CD4-positive, alpha-beta memory T cell (primary cell): ENCODE measurements at places on chromosomes 12 and 14. TPM values are rescaled to one million over a fixed set of nuclear protein-coding genes. Genes with fewer than 3 reads are reported as not detected.

GRCh38 chr14:91323671-91324605 lies 79.4 kb upstream of the GPR68 start:
- peaks cover 83% of the 10 kb centered on the region for H3K4me1 ChIP-seq
- H3K27ac ChIP-seq: peak overlapping the region; percentile 90
- no peak overlapping the region for H3K4me3 ChIP-seq
- H3K27me3 ChIP-seq: no peaks in the 10 kb centered on the region

GRCh38 chr14:46053221-46053620 lies 598.4 kb downstream of the RPL10L start:
- H3K4me1 ChIP-seq: no peaks in the 10 kb centered on the region
- no peaks in the 10 kb centered on the region for H3K36me3 ChIP-seq
- no peaks in the 10 kb centered on the region for H3K27me3 ChIP-seq
- H3K4me3 ChIP-seq: no peak overlapping the region
- DNase-seq: no peak
- no peak overlapping the region for H3K27ac ChIP-seq

DNA sequence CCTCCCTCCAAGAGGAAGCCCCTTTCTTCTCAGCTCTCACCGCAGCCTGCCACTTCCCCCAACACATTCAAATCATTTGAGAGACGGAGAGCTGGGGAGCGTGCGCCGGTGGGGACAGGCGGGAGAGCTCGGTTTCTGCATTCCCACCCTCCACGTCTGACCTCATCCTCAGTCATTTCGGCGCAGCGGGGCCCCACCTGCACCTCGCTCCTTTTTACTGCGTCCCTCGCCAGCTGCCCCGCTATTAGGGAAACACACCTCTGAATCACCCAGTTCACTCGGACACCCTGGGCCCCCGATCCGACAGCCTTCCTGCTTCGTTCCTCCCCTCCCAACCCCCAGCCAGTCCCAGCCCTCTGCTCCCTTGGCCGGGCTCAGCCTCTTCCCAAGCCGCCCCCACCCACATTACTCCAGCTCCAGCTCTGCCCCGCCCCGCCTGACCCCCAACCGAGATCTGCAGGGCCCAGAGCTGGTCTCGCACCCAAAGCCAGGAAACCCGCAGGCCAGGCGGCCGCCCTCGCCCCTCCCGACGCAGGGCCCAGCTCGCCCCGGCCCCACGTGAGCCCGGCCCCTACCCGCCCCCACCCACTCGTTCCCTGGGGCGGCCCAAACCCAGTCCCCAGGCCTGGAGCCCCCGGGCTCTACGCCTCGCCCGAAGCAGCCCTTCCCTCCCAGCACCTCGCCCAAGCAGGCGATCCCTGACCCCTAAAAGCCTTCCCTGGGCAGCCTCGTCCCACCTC lies 783 bp downstream of the CORO1C start:
- H3K4me3 ChIP-seq: peak overlapping the region; percentile 37
- peak; percentile 10 for DNase-seq
- peak overlapping the region; percentile 69 for H3K27ac ChIP-seq
- H3K27me3 ChIP-seq: no peaks in the 10 kb centered on the region
- peaks cover 5% of the 10 kb centered on the region for H3K4me1 ChIP-seq

GRCh38 chr12:15244926-15245325 lies 23.7 kb upstream of the RERG start:
- H3K4me1 ChIP-seq: no peaks in the 10 kb centered on the region
- DNase-seq: no peak
- no peak overlapping the region for H3K27ac ChIP-seq

DNA sequence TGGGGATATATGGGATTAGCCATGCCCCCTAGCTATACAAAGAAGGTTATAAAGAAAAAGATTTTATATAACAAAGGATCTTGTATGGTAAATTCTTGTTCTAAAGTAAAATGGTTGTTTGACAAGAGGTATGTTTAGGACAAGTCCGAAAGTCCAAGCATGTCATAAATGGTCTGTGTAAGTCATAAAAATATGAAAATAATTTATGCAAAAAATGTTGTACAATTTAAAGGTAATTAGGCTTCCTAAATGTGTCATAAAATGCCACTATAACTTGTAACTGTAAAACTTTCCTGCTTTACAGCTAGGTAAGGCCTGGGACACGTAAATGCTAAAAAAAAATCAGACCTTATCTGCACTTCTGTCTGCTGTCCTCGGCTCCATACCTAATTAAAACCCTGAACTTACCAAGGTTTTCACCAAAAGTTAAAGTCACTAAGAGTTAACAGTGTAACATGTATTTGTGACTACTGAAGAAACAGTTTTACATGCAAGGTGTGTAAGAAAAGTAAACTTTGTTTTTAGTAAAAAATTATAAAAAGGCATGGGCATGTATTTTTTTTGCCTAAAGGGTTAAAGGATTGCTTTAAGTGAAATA lies 110.0 kb upstream of the RESF1 start:
- H3K4me1 ChIP-seq: no peaks in the 10 kb centered on the region
- no peak for DNase-seq
- H3K36me3 ChIP-seq: no peaks in the 10 kb centered on the region

DNA sequence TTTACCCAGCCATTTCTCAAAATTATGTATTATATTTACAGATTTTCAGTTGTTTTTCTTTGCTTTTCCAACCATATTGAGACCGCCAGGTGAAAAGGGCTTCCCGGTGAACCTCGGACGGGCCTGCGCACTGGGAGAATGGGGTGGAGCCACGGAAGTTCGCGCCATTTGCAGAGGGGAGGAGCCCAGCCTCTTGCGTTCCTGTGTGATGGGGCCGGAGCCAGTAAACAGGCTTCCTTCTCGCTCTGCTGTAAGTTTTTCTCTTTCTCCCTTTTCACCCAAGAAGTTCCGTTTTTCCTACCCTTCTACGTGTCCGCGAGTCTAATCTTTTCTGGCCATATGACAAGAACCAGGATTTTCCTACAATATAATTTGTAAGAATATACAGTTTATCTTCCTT lies 1108.8 kb upstream of the SEL1L start:
- DNase-seq: no peak
- no peaks in the 10 kb centered on the region for H3K27me3 ChIP-seq
- H3K4me1 ChIP-seq: no peaks in the 10 kb centered on the region
- no peak overlapping the region for H3K4me3 ChIP-seq

DNA sequence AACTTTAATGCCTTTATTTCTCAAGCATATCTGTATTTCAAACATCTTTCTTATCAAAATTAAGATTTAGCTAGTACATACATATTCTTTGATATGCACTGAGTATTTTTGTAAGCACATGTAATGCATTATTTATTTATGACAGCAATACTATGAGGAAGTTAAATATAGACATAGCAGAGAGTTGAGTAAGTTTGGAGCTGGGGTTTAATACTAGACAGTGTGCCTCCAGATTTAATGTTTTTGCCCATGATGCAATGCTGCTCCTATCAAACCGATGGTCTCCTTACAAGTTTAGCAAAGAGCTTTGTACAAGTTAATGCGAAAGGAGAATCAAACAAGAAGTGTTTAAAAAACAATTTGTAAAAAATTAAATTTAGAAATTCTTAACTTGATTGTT lies 826.6 kb upstream of the MGAT4C start:
- no peak for DNase-seq
- H3K4me3 ChIP-seq: no peak overlapping the region
- H3K27ac ChIP-seq: no peak overlapping the region
- H3K27me3 ChIP-seq: no peaks in the 10 kb centered on the region

GRCh38 chr14:101476916-101477553 lies 84.3 kb upstream of the DIO3 start:
- no peaks in the 10 kb centered on the region for H3K27me3 ChIP-seq
- no peak overlapping the region for H3K4me3 ChIP-seq
- no peaks in the 10 kb centered on the region for H3K4me1 ChIP-seq
- no peak for DNase-seq

GRCh38 chr14:74892745-74893144 lies 11.0 kb downstream of the DLST start:
- DNase-seq: no peak
- no peak overlapping the region for H3K4me3 ChIP-seq
- peaks cover 79% of the 10 kb centered on the region for H3K36me3 ChIP-seq
- no peaks in the 10 kb centered on the region for H3K27me3 ChIP-seq

- no peaks in the 10 kb centered on the region for H3K4me1 ChIP-seq
- no peak overlapping the region for H3K4me3 ChIP-seq
- no peaks in the 10 kb centered on the region for H3K36me3 ChIP-seq
- no peak overlapping the region for H3K27ac ChIP-seq
- peak; percentile 69 for DNase-seq
Measured at GRCh38 chr12:48165089-48165981, 8.0 kb upstream of the ASB8 start.

GRCh38 chr12:82873951-82874350 lies 187.2 kb downstream of the TMTC2 start:
- H3K27me3 ChIP-seq: no peaks in the 10 kb centered on the region
- no peaks in the 10 kb centered on the region for H3K4me1 ChIP-seq
- H3K27ac ChIP-seq: no peak overlapping the region
- DNase-seq: no peak

- no peak overlapping the region for H3K4me3 ChIP-seq
- no peak overlapping the region for H3K27ac ChIP-seq
- no peaks in the 10 kb centered on the region for H3K36me3 ChIP-seq
Measured at GRCh38 chr14:35412272-35413056, 7.9 kb upstream of the NFKBIA start.

DNA sequence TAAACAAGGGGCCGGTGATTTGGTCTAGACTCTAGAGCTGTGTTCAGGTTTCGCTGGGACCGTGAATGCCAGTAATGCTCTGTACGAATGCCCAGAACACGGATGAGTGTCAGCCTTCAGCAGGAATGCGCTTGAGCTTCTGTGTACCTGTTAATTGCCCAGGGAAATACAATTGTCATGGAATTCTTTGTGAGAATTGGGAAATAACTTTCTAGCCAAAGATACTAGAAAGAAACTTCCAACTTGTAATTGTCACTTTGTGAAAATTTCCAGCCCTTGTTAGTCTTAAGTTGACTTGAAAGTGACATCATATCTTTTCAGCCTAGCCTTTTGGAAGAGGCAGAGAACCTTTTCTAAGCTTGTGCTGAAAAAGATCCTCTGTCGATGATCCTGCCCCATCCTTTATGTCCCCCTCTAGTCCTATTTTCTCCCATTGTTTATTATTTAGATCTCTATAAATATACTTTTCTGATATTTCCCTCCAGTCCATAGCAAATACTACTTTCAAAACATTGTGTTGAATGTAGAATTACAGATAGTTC lies 2.7 kb downstream of the CHST11 start:
- H3K4me1 ChIP-seq: peaks cover 64% of the 10 kb centered on the region
- no peaks in the 10 kb centered on the region for H3K27me3 ChIP-seq
- no peak for DNase-seq
- H3K4me3 ChIP-seq: peak overlapping the region; percentile 72
- peak overlapping the region; percentile 83 for H3K27ac ChIP-seq

DNA sequence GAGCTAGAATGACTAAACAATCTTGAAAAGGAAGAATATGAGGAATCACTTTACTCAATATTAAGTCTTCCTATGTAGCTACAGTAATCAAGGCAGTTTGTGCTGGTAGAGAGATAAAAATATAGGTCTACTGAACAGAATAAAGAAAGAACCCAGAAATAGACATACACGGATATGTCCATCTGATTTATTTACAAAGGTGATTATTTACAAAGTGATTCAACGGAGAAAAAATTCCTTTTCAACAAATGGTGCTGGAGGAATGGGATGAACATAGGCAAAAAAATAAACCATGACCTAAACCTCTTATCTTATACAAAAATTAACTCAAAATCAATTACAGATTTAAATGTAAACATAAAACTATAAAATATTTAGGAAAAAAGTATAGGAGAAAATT lies 36.6 kb downstream of the TAOK3 start:
- DNase-seq: no peak
- peaks cover 5% of the 10 kb centered on the region for H3K4me1 ChIP-seq
- H3K4me3 ChIP-seq: no peak overlapping the region
- H3K27ac ChIP-seq: no peak overlapping the region

DNA sequence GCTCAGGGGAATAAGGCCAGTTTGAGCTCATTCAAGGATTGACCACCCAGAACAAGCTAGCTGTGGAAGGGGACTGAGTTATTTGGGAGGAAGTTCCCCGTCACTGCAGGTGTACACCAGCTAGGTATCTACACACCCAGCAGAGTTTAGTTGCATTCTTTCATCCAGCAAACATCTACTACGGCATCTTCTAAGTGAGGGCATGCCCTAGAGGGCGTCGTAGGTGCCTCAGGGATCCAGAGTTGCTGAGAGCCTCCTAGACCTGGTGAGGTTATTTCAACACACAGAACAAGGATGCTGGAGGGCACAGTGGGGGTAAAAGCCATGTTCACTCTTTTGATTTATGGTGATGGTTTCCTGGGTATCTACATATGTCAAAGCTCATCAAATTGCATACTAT lies 149.6 kb downstream of the KSR2 start:
- H3K4me3 ChIP-seq: no peak overlapping the region
- no peaks in the 10 kb centered on the region for H3K27me3 ChIP-seq
- H3K36me3 ChIP-seq: no peaks in the 10 kb centered on the region
- no peak for DNase-seq
- H3K27ac ChIP-seq: no peak overlapping the region
- H3K4me1 ChIP-seq: no peaks in the 10 kb centered on the region

DNA sequence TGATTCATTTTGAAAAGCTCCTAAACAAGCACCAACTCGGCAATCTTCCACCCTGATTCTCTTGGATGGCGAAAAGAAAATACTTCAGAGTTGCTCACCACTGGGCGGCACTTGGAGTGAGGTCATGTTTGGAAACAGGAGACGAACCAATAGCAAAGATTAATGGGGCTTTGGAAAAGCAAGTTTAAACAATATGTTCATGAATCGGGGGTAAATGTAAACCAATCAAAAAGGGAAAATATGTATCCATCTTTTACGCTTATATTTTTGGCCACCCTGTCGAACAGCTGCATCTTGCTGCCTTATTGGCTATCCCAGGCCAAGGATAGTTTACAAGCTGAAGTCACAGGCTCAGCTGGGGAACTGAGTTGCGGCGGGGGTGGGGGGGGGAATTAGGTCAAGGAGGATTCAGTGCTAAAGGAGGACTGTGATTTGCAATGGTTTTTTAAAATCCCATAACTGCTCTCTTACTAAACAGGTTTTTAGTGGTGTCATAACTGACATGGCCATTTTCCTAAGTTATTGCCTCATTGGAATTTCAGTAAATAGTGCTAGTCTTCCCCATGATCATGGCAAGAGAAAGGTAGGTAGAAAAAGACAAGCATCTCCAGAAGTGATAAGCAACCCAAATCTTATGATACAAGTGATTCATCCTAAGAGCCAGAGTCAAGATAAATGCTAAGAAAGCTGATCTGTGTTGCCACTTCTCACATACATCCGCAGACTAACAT lies 210.6 kb downstream of the PHLDA1 start:
- no peaks in the 10 kb centered on the region for H3K36me3 ChIP-seq
- no peak overlapping the region for H3K4me3 ChIP-seq
- DNase-seq: no peak
- no peak overlapping the region for H3K27ac ChIP-seq
- H3K4me1 ChIP-seq: peaks cover 23% of the 10 kb centered on the region

GRCh38 chr14:73800970-73801515 lies 50.6 kb upstream of the PTGR2 start:
- H3K4me1 ChIP-seq: no peaks in the 10 kb centered on the region
- no peak overlapping the region for H3K4me3 ChIP-seq
- DNase-seq: no peak
- no peak overlapping the region for H3K27ac ChIP-seq
- H3K36me3 ChIP-seq: no peaks in the 10 kb centered on the region

- H3K27me3 ChIP-seq: no peaks in the 10 kb centered on the region
- peaks cover 8% of the 10 kb centered on the region for H3K4me1 ChIP-seq
- no peaks in the 10 kb centered on the region for H3K36me3 ChIP-seq
- no peak for DNase-seq
Measured at GRCh38 chr12:68495336-68496070, 115.2 kb upstream of the RAP1B start.

NUP107 gene
- total RNA-seq: 70.7 TPM

NPAS3 gene
- total RNA-seq: not detected

TMEM119 gene
- 0.30 TPM for total RNA-seq

HOXC12 gene
- not detected for total RNA-seq

DPF3 gene
- total RNA-seq: not detected

ANKS1B gene
- 0.55 TPM for total RNA-seq

SYT10 gene
- not detected for total RNA-seq

CD27 gene
- 117 TPM for total RNA-seq

RPS6KL1 gene
- total RNA-seq: 2.9 TPM

ARG2 gene
- total RNA-seq: not detected

RFLNA gene
- total RNA-seq: not detected
